ENCODE measurements at places on chromosomes 1 and 21.

GRCh38 chr1:94666797-94667196 lies 125.2 kb upstream of the F3 start:
- DNase-seq: no peak

GRCh38 chr21:44708866-44709425 lies 2.4 kb downstream of the TSPEAR start:
- no peak for DNase-seq

DNA sequence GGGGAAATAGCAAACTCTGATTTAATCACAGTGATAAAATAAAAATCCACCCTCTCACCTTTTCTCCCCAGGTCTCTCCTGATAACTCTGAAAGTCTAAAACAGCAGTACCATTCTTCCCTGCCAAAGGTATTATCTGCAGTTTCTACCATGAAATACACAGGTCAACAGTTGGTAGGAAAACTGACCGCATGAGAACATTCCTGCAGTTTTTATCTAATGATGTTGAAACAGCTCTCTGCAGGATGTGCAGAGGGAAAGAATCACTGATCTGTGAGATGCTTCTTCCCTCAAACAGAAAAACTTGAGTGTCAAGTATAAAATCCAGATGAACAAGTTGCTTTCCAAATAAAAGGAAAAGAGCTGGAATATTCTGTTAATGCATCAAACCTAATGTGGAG lies 39.1 kb downstream of the KCNJ6 start:
- DNase-seq: no peak

- no peak for DNase-seq
Observed at GRCh38 chr1:75668813-75669212, 55.7 kb upstream of the ACADM start.

- DNase-seq: no peak
Observed at GRCh38 chr1:234927971-234928640, 200.5 kb downstream of the TOMM20 start.

- DNase-seq: no peak
Observed at GRCh38 chr1:107966550-107966949, 1.6 kb upstream of the VAV3 start.

DNA sequence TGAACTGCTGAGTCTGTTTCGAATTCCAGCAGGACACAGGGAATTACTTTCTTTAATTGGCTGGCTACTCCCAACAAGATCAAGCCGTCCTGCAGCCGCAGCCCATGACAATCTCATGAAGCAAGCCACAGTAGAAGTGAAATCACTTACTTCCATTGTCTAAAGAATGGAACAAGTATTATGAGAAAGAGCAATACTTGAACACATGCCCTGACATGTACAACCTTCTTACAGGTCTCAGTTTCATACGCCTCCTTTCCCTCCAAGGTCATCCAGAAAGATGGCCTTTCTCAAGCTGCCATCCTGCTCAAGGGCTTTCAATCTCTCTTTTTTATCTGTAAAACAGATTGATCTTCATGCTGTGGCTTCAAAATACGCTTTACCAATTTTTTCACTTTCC lies 85.1 kb downstream of the PCSK9 start:
- no peak for DNase-seq

GRCh38 chr1:53688381-53689102 lies 50.4 kb downstream of the GLIS1 start:
- DNase-seq: no peak

- no peak for DNase-seq
Observed at GRCh38 chr1:95146637-95147036, 29.5 kb downstream of the TLCD4 start.

DNA sequence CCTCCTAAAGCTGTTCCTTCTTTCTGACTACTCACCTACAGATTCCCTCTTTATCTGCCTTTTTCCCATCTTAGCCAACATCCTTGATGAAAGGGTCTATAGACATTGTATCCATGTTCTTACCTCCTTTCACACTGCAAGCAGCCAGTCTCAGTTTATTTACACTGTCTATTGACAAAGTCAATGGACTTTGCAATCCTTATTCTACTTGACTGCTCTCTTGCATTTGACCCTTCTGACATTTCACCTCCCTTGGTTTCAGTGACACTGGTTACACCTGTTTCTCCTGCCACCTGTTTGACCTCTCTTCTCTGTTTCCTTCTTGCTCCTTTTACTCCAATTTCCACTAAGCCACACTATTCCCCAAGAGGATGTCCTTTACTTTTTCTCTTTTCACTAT lies 224.0 kb upstream of the SNX7 start:
- DNase-seq: no peak

DNA sequence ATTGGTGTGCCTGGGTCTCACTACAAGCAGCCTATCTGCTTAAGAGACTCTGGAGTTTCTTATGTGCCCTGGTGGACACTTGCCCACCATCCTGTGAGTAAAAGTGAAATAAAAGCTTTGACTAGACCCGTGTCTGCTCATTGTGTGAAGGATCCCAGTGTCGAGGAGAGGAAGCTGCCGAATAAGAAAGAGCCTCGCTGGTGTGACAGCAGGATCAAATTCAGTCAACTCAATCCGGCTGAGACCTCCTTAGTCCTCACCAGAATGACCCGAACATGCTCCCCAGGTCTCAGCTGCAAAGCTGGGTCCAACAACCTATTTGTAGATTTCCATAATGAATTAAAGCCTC lies 14.8 kb downstream of the CD2 start:
- DNase-seq: no peak

DNA sequence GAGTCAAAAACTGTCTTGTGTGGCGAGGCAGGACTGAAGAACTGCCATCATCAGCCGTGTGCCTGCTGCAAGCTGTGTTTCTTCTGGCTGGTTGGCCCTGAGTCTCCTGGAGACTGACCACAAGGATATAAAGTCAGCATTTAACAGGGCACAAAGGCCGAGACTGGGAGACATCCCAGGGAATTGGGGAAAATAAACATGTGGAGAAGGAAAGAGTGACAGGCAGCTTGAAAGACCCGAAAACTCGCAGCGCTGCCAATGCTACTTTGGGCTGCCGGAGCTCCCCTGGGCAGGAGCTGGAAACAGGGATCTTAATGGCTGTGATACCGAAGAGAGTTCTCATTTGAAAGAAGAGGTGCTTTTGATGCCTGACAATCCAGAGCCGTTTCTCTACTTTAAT lies 125.3 kb upstream of the HMGB4 start:
- no peak for DNase-seq

- no peak for DNase-seq
Observed at GRCh38 chr21:40706176-40706575, 140.8 kb downstream of the DSCAM start.

GRCh38 chr1:47406966-47407365 lies 9.1 kb upstream of the FOXE3 start:
- DNase-seq: no peak

- DNase-seq: no peak
Observed at GRCh38 chr1:11802616-11802972, 3.2 kb downstream of the MTHFR start.

GRCh38 chr1:93979718-93980319 lies 70.6 kb upstream of the GCLM start:
- no peak for DNase-seq

- DNase-seq: no peak
Observed at GRCh38 chr1:20609541-20609940, 20.6 kb downstream of the CDA start.

Data from stimulated activated CD8-positive, alpha-beta memory T cell treated with anti-CD3 and anti-CD28 coated beads, Interleukin-4, amount 100 ng/mL, for 4 hours (primary cell).